Right ventricle myocardium superior (tissue), 1 donor: ENCODE measurements at places on chromosomes 1 and 21. TPM values are rescaled to one million over a fixed set of nuclear protein-coding genes. Genes with fewer than 3 reads are reported as not detected.

Gene PCBP3
- total RNA-seq = 2.0 TPM

Gene COG2
- 24.6 TPM for total RNA-seq

Gene CSF1
- total RNA-seq = 16.0 TPM

Gene RNU1-2
- total RNA-seq = 9,391 TPM

Gene C1orf141
- not detected for total RNA-seq

Gene GLMP
- total RNA-seq = 14.1 TPM

Gene SYT6
- not detected for total RNA-seq

- DNase-seq = no peak
These were observed 471.1 kb upstream of the VAMP3 start for GRCh38 chr1:7299994-7300393.

- no peak for DNase-seq
These were observed 15.0 kb downstream of the ETNK2 start for GRCh38 chr1:204136814-204137213.

DNA sequence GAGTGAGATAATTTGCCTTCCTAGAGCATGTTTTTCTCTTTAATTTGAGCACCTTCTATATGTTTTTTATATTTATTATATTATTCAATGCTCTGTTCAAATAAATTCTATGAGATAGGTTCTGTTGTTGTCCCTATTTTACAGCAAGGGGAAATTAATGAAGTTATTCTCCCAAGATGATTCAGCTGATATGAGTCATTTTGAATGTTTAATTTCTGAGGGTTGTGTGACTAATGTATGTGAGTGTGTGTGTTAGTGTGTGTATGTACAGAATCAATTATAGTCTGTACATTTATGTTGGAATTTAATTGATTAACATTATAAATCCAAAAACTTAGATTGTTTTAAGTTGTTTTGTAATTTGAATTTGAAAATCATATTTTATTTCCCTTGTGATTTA is 1536.7 kb upstream of the B3GALT2 start:
- DNase-seq = no peak

- DNase-seq = no peak
These were observed 94.0 kb downstream of the TNR start for GRCh38 chr1:175649416-175649815.

GRCh38 chr1:232797856-232798510 is 7.2 kb upstream of the MAP10 start:
- no peak for DNase-seq

DNA sequence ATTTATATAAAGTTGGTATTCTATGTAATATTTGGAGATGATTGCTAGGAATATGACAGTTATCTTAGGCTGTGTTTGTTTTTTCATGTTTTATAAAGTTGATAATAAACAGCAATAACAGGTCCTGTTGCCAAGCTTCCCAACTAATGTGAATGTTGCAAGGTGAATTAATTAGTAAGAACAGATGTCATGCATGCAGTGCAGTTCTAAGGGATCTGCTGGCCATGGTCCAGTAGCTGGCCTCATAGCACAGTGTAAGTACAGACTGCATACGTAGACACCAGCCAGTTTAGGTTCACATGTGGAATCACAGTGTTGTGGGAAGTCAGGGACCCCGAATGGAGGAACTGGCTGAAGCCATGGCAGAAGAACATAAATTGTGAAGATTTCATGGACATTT is 478.2 kb downstream of the NEGR1 start:
- no peak for DNase-seq

GRCh38 chr21:18468790-18469189 is 65.2 kb upstream of the TMPRSS15 start:
- no peak for DNase-seq

- DNase-seq = no peak
These were observed 4.5 kb downstream of the KLHDC7A start for GRCh38 chr1:18485227-18485626.

GRCh38 chr21:27525780-27526179 is 558.9 kb upstream of the ADAMTS5 start:
- no peak for DNase-seq

DNA sequence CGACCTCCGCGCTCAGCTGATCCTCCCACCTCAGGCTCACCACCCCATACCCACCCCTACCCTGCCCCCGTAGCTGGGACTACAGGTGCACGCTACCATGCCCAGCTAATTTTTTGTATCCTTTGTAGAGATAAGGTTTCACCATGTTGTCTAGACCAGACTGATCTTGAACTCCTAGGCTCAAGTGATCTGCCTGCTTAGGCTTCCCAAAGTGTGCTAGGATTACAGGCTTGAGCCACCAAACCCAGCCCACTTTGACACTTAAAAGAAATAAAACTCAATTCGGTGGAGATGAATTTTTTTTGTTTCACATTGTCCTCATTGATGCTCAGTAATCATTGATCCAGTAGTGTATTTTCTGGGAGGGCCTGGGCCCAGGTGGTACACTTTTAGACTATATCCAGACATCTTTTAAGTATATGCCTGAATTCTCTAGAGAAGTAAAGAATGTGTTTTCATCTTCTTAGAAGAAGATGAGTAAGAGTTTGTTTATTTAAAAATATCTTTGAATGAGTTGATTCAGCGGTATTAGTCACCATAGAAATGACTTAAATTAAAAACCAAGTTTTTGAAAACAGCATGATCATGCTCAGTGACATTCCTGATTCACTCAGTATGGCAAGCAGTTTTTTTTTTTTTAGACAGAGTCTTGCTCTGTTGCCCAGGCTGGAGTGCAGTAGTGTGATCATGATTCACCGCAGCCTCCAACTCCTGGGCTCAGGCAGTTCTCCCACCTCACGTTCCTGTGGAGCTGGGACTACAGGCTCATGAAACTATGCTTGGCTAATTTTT is 57.8 kb downstream of the EPB41 start:
- DNase-seq = no peak

- DNase-seq = no peak
These were observed 387.8 kb upstream of the ADGRL2 start for GRCh38 chr1:81412954-81413353.

DNA sequence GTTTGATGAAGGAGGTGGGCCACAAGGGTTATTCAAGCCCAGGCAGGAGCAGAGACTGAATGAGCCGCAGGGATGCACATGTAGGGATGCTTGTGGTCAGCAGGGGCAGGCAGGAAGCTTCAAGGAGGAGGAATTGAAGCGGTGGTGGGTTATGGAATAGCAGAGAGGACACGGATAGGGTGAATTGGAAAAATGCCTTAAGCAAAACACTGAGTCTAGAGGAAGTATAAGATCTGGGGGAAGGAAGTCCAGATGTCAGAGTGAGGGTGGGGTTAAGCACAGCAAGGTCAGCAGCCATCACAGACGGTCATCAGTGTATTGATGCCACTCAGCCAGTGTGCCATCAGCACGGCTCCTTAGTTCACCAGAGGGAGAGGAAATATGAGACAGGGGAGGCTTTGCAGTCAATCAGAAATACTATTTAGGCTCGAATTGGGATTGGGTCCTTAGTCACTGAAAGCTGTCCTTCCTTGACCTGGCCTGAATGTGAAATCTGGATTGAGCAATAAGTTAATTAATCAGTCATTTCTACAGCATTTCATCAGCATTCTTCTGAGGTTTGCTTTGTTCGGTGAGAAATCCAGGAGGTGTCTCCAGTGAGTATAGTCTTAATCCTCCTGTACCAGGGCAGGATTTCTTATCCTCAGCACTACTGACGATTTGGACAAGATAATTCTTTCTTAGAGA is 6.0 kb upstream of the LCE1F start:
- DNase-seq = no peak

DNA sequence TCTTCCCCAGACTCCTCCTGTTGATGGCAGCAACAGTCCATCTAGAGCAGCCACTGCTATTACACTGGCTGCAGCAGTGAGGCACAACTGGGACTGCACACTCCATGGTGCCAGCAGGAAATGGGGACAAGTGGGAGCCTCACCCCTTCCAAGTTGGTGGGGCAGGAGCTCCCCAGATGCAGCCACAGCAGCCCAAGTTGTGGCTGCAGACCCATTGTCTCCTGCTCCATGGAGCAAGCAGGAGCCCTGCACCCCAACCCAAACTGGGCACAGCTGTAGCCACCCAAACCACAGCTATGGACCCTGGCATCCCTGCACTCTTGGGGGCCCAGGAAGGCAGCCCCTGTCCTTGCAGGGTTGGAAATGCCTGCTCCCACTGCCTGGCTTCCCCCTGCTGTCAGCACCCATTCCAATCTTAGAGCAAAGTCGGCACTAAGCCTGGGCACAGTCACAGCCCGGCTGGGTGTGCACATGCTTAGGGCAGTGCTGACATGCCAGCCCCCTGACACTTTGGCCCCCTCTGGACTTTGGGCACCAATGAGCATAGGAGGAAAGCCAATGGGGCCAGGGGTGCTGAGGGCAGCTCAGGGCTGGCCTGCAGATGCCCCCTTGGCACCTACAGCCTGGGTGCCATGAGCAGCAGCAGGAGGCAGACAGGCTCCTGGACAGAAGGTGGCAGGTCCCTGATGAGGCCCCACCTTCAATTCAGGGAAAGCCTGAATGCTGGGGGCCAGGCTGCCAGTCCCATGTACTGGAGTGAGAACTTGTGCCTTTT is 44.0 kb downstream of the MATN1 start:
- DNase-seq = no peak

DNA sequence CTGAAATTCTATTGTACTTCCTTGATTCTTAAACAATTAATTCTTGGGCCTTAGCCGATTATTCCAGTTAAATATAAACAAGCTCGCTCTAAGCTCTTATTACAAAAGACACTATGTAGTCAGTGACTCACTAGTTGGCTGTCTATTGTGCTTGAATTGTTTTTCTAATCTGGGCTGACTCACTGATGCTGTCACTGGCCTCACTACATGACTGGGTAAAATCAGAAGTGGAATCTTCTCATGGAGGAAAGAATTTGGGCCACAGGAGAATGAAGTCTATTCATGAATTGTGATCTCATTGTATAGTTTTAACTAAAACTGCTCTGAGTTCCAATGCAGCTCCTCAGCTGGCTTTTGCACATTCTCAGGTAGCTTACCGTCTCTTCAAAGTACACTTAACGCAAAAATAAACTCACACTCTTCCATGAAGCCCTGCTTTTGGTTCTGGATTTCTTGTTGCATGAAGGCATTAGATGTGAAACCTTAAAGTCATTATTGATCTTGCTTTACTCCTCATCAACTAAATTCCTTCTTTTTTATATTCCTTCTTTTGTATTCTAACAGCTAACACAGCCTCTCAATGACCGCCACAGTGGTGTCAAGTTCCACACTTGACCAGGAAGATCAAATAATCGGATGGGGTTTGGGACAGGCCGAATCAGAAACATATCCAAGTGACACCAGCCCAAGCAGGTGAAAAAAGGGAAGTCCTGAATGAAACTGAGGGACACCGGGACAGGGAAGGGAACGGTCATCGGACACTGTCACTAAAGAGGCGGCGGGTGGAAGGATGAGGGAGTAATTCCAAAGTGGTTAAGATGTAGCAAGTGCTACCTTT is 80.9 kb upstream of the LBR start:
- DNase-seq = no peak

GRCh38 chr1:113123737-113124136 is 50.7 kb downstream of the LRIG2 start:
- no peak for DNase-seq

- peak; percentile 89 for DNase-seq
These were observed 626 bp downstream of the PTP4A2 start for GRCh38 chr1:31937300-31938183.

- DNase-seq = no peak
These were observed 75.2 kb downstream of the GFI1 start for GRCh38 chr1:92411511-92411910.

DNA sequence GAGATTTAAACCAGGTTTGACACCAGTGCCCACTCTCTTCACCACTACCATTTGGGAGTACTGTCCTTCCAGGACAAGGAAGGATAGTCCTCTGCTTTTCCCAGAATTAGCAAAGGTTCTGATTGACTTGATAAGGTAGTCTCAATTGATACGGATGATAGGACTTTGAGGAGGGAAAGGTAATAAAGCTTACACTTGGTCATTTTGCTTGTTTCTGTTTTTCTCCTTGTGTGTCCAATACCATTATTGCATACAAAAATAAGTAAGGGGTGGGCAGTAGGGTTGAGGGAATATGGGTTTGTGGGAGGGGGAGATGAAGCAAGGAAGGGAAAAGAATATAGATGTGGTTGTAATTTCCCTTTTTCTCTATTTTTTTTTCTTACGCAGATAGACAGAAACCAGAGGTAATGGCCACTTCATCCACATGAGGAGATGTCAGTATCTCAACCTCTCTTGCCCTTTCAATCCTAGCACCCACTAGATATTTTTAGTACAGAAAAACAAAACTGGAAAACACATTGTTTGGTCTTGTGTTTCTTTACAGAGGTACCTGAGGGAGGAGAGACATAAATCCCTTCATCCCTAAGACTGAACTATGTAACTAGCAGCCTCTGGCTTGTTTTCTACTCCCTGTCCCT is 2.6 kb downstream of the C1orf56 start:
- DNase-seq = no peak

- no peak for DNase-seq
These were observed 177.7 kb downstream of the VAV3 start for GRCh38 chr1:107787299-107787698.

DNA sequence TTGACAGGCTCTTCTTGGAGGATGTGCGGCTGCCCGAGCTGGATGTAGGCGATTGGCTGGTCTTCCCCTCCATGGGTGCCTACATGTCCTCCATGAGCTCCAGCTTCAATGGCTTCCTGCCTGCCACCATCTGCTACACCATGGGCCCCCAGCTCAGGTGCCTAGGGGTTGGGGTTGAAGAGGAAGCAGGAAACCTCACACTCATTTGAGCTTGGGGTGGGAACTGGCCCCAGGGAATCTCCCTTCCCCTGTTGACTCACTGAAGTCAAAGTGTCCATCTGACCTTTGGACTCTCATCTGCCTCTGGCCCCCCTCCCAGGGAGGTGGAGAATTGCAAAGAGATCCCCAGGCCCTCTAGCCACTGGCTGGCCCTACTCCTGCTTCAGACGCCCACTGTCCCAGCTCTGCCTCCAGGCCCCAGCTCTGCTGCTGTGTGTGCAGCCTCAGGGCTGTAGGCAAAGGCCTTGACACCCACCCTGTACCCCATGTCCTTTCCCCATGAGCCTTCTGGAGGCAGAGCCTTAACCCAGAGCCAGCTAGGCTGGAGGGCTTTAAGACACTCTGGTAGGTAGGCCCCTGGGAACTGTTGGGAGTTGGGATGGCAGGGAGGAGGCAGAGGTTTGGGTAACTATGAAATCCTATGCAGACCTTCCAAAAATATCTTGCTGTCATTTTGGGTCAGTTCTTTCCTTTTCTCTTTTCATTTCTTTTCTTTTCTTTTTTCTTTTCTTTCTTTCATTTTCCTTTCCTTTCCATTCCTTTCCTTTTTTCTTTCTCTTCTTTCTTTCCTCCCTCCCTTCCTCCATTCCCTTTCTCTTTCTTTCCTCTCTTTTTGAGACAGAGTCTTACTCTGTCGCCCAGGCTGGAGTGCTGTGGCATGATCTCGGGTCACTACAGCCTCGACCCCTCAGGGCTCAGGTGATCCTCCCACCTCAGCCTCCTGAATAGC is 66.9 kb upstream of the TINAGL1 start:
- DNase-seq = no peak

GRCh38 chr1:184050636-184051035 is 894 bp upstream of the TSEN15 start:
- no peak for DNase-seq

- no peak for DNase-seq
These were observed 50.9 kb downstream of the VANGL2 start for GRCh38 chr1:160451119-160451858.
